A172 (cell line): ENCODE measurements at places on chromosomes 1 and 21. TPM values are rescaled to one million over a fixed set of nuclear protein-coding genes. Genes with fewer than 3 reads are reported as not detected.
A peak's percentile ranks its signal among the peaks of the same experiment; 100 is the strongest.

DNA sequence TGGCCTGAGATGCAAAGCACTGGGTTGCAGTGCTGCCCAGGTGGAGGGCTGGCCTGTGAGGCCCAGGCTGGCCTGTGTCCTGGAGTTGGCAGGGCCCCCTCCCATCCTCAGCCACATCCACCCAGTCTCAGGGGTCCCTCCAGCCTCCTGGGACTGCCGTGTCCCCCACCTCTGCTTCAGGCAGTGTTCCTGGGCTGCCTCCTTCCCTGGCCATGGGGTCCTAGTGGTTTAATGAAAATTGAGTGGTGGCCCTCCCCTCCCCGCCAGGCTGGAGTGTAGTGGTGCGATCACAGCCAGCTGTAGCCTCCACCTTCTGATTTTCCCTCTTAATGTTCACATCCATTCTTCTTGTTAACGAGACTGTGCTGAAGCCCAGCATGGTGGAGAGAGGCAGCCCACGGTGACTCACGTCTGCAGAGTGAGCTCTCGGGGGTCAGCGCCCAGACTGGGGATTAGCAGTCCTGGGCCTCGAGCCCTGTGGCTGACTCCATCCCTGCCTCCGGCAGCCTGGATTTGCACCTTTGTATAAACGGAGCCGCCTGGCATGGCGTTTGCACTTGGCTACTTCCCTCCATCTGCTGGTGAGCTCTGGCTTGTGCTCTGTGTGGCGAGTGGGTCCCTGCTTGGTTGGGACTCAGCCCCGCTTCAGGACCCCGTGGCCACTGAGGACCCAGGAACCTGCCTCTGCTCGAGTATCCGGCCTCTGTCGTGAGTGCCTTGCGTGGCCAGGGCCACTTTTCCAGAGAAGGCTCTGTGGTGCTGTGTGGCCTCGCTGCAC is 6.9 kb downstream of the MIB2 start:
- DNase-seq = no peak

DNA sequence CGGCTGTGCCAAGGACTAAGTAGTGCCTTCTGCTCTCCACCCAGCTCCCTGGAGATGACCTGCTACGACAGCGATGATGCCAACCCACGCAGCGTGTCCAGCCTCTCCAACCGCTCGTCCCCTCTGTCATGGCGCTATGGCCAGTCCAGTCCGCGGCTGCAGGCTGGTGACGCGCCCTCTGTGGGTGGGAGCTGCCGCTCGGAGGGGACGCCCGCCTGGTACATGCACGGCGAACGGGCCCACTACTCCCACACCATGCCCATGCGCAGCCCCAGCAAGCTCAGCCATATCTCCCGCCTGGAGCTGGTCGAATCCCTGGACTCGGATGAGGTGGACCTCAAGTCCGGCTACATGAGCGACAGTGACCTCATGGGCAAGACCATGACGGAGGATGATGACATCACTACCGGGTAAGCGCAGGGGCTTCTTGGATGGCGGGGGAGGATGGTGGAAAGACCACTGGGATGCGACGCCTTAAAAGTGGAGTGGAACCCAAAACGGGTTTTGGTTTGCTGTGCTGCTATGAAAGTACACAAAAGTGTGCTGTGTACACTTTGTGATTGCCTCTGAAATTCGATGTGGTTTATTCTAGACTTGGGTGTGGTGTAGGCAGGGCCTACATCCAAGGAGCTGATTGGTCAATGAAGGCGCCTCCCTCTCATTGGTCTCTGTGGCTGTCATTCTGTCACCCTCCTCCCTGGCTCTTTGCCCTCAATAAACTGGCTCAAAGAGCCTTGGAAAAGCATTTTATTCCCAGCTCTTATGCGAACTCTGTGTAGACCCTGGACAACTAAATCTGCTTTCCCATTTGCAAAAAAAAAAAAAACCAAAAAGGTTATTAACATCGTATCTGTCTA is 110.4 kb upstream of the IPO9 start:
- peak; percentile 51 for DNase-seq

DNA sequence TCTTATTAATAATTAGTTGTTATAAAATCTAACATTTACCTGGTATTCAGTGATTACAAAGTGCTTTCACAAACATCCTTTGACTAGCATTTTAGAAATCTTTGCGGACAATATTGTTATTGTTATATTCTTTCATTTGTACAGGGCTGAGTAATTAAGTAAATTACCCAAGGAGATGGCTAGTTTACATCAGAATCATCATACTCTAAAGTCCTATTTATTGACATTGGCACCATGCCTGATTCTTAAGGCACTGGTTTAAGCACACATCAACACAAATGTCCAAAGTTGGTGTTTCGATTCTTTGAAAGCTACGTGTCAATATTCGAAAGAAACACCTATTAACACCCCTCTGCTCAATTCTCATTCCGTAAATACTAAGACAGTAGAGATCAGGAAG is 424.6 kb upstream of the CHRM3 start:
- DNase-seq = no peak

DNA sequence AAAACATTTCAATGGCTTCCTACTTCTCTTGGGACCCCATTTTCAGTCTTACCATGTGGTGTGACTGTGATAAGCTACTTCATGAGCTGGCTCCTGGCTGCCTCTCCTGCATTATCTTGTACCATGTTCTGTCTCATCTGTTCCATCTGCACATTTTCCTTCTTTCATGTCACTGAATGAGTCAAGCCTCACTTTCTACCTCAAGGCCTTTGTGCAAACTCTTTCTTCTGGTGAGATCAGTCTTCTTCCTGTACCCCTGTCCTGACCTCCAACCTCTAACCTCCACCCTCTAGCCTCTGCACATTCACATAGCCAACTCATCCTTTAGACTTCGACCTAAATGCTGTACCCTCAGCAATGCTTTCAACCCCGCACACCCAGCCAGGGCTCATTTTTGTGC is 9.6 kb upstream of the FAM78B start:
- no peak for DNase-seq

- peak; percentile 95 for DNase-seq
Measured at GRCh38 chr1:248828845-248829244, 3.1 kb upstream of the SH3BP5L start.

The RHEX gene
- total RNA-seq = not detected in 2 replicates

The ZNF593OS gene
- not detected in 2 replicates for total RNA-seq

GRCh38 chr1:91997607-91998195 is 32.1 kb upstream of the EPHX4 start:
- DNase-seq = peak; percentile 10

GRCh38 chr1:94926126-94926914 is 590 bp downstream of the CNN3 start:
- peak; percentile 21 for DNase-seq

DNA sequence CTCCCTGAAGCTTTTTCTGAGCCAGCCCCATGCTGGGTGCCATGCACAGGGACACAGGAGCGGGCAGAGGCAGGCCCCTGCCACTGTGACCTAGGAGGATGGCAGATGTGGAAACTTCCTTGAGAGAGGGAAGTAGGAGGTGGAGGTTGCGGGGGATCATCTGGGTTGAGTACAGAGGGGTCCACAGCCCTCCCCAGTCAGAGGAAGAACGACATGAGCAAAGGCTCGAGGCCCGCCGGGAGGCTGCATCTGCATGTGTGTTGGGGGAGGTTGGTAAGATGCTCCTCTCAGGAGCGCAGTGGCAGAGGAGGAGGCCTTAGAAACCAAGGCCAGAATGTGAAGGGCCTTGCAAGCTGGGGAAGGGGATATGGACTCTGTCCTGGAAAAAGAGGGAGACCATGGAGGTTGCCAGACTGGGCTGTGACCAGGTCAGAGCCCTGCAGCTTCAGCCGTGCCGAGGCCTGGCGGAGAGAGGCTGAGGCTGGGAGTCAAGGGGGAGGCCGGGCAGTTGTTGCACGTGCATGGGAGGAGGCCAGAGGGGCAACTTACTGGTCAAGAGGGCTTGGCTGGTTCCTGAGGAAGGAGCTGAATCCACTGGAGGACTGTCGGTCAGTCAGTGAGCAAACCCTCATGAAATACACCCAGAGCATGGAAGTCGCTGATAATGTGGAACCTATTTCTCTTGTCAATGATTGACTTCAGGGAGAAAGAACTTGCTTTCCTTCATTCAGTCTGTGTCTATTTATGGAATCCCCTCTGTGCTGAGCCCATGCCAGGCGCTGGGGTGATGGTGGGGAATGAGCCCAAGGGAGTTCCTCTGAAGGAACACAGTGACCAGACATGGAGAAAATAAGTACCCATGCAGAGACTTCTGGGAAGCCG is 31.7 kb downstream of the A3GALT2 start:
- no peak for DNase-seq

The ZMYND12 gene
- not detected in 2 replicates for total RNA-seq

DNA sequence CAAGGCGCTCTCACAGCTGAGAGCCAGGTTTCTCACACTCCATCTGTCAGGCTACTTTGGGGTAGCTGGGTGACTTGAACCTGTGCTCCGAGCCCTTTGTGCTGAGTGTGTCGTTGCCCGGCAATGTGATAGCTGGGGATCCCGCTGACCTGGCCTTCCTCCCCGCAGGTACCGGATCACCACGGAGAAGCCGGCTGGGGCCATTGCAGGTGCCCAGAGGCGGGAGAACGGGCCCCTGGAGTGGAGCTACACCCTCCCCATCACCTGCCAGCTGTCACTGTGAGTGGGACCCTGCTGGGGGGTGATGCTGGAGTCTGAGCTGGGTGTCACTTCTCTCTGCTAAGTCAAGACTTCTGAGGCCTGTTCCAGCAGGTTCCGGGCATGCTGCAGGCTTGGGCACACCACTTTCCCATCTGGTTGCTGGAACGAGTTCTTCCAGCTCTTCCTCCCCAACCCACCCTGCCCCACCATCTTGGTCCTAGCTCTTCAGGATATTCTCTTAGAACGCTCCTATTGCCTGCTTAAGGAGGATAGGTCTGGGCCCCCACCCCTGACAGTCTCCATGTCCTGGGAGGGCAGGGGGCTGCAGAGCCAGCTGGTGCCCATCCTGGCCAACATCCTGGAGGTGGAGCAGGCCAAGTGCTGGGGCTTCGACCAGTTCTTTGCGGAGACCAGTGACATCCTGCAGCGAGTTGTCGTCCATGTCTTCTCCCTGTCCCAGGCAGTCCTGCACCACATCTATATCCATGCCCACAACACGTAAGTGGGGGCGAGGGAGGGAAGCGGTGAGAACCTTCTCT is 7.5 kb downstream of the IKBKE start:
- DNase-seq = no peak

DNA sequence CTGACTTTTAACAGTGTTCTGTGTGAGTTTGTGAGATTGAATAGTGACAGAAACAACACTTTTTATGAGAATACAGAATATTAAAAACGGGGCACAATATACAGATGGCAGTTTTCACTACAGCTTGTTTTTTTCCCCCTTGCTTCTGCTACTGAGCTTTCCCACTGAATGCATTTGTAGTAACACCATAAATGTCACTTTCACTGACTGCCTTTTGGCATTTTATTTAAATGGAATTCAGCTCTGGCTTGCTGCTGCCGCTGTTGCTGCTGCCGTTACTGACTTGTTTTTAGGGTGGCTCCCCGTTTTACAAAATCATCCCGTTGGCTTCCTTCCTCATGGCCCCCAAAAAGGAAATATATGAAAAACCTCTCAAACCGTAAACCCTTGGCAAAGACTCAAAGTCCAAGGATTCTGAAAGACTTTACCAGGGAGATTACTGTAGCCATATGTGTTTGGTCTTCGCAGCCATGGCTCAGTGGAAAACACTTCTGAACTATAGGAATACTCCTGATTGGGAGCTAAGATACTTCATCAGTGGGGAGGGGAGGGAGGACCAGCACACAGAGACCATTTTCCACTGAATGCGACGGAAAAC is 151.0 kb downstream of the NUF2 start:
- DNase-seq = no peak

- no peak for DNase-seq
Measured at GRCh38 chr21:33267250-33267649, 1.1 kb downstream of the IL10RB start.

GRCh38 chr1:247857985-247858619 is 1.1 kb downstream of the TRIM58 start:
- DNase-seq = no peak

GRCh38 chr1:225822655-225823403 is 12.9 kb downstream of the EPHX1 start:
- DNase-seq = no peak

GRCh38 chr1:185533596-185533995 is 200.6 kb upstream of the HMCN1 start:
- no peak for DNase-seq

DNA sequence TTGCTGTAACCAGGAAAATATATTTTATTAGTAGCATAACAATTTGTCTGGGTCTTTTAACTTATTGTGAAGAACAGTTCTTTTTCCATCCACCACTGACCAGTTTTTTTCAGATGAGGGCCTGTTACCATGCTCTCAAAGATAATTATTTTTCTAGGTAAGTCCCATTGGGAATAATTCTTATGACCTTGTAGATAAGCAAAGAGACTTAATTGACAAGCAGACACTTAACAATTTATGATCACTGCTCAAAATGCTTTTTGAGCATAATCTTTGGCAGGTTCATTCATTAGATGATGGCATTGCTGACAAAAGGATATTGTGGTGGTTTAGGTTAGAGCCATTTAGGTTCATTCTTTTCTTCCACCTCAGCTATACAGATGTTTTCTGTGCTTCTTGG is 6.6 kb downstream of the SNX27 start:
- DNase-seq = no peak

The SLX9 gene
- total RNA-seq = 33.6 and 42.6 TPM in 2 replicates

The PLA2G2C gene
- total RNA-seq = not detected in 2 replicates

DNA sequence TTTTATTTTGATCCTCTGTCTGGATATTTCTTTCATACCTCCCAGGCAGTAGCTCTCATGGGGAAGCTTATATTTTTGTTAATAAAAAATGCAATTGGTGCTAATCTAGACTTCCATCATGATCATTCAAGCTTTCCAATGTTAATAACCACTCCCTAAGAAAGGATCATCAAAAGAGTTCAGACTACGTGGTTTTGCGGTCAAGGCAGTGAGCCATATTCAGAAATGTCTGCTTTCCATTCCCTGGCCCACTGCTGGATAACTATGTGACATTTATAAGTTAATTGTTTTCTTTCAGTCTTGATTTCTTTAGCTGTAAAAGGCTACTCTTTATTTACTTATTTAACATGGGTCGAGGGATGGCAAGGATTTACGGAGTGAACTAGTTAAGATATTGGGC is 414.6 kb downstream of the LMO4 start:
- DNase-seq = no peak

DNA sequence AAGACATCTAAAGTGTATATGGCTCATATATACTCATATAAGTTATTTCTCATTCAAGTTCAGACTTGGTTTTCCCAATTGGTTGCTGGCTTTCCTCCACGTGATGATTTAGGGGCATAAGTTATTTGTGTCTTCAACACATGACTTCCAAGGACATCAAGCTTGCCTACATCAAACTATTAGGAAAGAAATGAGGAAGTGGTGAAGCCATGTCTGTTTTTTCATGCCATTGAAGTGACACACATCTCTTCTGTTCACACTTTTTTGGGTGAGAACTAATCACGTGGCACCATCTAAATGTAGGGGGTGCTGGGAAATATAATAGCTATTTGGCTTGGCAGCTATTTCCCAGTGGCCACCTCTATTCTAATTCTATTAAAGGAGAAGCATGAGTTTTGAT is 282.1 kb downstream of the OMA1 start:
- DNase-seq = no peak

DNA sequence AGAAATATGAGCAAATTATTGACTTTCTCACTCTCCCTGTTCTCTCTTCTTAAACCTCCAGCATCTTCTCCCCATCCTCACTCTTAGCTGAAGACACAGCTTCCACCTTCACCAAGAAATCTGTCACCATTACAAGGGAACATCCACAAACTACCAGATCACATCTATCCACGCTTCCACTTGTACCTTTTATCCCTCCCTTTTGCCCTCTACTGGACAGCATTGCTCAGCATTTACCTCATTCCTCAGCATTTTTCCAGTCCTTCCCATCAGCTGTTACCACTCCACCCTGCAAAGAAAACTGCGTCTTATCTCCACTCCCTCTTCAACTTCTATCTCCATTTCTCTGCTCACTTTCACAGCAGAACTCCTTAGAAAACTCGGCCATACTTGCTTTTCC is 42.6 kb downstream of the KCNJ6 start:
- DNase-seq = no peak
